RKO (cell line): ENCODE measurements at places on chromosomes 6 and 20.

- DNase-seq = no peak
These were observed at the start of gene RIMS1 for GRCh38 chr6:71886184-71887005. Gene RIMS1 (plus strand): TSS chr6:71886550. CDS start chr6:71887024, 474 bp downstream.

DNA sequence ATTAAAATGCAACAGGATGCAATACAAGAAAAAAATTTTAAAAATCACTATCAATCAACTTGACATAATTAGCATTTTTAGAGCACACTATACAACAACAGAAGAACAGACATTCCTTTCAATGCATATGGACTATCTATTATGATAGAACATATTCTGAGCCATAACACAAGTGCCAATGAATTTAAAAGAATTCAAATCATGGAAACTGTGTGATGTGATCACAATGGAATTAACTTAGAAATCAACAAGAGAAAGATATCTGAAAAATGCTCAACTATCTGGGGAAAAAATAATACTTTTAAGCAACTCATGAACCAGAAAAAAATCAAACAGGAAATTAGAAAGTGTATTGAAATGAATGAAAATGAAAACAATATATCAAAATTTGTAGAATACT lies 106.3 kb downstream of the ADTRP start:
- no peak for DNase-seq

- no peak for DNase-seq
These were observed 175.6 kb upstream of the RNF24 start for GRCh38 chr20:4190792-4191519.

- DNase-seq = peak; percentile 12
These were observed 474.0 kb downstream of the TFAP2B start for GRCh38 chr6:51292659-51293058.

GRCh38 chr20:23835716-23836115 lies 9.2 kb upstream of the CST2 start:
- DNase-seq = no peak

DNA sequence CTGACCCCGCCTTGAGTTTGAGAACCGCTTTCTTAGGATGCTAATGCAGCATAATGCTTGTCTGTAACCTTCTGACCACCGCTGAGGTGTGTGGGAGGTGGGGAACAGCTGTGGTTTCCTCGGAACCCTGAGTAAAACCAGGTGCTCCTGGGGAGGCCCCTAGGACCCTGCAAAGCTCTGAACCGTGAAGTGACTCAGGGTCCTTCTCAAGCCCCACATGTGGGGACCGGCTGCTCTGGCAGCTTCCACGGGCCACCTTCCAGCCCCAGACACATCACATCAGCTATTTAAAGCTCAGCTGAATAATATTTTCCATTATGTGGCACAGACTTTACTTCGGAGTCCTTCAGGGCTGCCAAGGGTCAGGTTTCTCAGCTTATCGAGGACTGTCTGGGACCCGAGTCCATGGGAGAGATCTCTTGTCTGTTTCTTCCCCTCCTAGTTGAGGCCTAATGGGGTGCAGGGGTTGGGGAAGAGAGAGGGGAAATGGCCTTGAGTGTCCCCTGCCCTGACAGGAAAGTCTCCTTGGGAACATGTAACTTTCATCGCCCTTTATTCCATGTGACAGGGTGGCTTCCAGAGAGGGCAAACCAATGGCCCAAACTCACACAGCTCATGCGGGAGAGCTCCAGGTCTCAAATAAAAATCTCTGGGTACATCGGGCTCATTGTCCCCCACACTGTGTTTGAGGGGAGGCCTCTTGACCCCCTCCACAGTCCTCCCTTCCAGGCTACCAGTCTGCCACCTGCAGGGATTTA lies 186.1 kb upstream of the SLC24A3 start:
- DNase-seq = no peak

GRCh38 chr6:41657131-41658094 lies 19.1 kb downstream of the MDFI start:
- DNase-seq = no peak

DNA sequence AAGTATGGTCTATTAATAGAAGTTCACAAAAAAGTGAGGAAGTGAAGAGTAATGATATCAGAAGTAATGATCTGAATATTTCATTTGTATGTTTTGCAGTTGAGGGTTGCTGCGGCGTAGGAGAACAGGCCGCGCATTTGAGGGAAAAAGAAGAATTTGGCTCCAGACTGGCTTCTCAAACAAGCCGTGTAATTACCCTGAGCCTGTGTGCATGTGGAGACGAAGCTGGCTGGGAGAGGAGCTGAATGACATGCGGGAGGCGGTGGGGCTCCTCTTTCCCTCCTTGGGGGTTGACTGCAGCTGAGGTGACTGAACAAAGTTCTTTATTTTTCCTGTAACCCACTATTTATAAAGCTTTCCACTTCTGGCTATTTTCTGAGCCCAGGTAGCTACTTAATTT lies 115.5 kb upstream of the AFDN start:
- no peak for DNase-seq

DNA sequence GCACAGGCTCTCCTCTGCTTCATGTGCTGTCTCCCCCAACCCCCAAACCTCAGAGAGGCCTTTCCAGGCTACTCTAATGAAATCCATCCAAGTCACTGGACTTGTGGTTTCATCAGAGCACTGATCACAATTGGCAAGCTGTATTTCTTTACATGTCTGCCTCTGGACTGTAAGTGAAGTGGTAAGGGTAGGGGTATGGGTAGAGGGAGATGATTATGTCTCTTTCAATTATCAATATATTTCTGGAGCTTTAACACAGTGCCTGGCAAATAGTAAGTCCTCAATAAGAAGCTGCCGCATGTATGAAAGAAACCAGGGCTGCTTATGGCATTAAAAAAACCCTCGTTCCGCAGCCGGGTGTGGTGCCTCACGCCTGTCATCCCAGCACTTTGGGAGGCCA lies 5.4 kb downstream of the TRERF1 start:
- DNase-seq = no peak

DNA sequence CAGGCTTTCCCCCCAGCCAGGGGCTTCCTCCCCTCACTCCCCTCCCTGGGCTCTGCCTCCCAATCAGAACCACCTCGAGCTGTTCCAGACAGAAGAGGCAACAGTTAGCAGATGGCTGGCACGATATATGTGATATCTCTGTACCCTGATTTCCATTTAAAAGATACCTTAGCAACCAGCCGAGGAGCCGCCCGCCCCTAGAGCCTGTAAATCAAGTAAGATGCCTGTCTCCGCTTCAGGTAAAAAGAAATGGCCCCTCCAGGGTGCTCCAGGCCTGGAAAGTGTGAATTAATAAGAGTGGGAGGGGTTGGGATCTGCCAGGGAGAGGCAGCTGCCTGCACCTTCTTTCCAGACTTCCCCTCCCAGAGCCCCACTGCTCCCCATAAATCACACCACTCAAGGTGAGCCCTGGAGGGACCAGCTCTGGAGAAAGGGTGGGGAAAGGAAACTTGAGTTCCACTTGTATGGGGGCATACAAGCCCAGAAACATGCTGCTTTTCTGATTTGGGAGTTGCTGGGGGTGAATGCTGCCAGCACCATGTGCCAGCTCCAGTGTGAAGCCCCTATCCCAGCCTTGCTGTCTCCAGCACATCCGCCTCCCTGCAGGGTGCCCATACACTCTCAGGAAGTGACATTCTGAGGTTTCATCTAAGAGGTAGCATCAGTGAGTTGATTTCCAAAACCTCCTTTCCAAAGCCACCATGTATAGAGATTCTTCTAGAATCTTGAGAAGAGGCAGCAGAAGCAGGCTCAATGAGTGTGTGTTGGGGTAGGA lies 148.0 kb downstream of the LRFN2 start:
- no peak for DNase-seq

GRCh38 chr6:107546691-107547450 lies 57.0 kb downstream of the SOBP start:
- no peak for DNase-seq

DNA sequence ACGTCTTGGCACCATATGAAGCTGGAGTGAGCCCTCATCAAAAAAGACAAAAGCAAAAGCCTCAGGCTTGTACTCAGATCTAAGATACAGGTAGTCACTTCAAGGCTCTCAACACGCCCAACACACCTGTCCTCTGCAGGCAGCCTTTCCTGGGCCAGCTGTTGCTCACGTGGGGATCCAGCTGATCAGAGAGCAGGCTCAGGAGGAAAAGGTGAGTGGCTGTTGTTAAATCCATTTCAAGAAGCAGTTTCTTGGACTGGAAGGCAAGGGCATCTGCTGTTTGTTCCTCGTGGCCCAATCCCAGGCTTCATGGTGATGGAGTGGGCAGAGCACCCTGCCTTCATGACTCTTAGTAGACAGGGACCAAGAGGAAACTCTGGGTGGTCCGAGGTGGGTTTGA lies 39.6 kb downstream of the ELMO2 start:
- DNase-seq = no peak

DNA sequence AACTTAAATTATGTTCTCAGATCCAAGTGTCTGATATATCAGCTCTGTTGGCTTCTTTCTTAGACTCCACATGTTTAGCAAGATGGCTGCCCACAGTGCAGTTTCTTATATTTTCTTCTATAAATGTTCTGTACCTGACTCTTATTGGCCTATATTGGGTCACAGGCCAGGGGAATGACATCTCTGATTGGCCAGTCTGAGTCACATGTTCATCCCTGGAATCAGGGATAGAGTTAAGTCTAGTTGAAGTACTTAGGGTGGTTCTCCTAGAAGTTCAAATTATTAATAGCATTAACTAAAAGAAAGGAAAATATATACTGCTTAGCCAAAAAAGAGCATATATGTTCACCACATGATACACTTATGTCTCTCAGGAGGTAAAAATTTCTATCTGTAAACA lies 105.3 kb upstream of the SLC22A16 start:
- DNase-seq = peak; percentile 8
